Brain pericyte (primary cell): ENCODE measurements at places on chromosomes 2 and 18.

- no peak for DNase-seq
These were observed 326.3 kb downstream of the GBX2 start for GRCh38 chr2:235841863-235842262.

- no peak for DNase-seq
These were observed 198.5 kb downstream of the SP3 start for GRCh38 chr2:173766537-173767289.

- no peak for DNase-seq
These were observed 170.1 kb downstream of the INHBB start for GRCh38 chr2:120515759-120516678.

DNA sequence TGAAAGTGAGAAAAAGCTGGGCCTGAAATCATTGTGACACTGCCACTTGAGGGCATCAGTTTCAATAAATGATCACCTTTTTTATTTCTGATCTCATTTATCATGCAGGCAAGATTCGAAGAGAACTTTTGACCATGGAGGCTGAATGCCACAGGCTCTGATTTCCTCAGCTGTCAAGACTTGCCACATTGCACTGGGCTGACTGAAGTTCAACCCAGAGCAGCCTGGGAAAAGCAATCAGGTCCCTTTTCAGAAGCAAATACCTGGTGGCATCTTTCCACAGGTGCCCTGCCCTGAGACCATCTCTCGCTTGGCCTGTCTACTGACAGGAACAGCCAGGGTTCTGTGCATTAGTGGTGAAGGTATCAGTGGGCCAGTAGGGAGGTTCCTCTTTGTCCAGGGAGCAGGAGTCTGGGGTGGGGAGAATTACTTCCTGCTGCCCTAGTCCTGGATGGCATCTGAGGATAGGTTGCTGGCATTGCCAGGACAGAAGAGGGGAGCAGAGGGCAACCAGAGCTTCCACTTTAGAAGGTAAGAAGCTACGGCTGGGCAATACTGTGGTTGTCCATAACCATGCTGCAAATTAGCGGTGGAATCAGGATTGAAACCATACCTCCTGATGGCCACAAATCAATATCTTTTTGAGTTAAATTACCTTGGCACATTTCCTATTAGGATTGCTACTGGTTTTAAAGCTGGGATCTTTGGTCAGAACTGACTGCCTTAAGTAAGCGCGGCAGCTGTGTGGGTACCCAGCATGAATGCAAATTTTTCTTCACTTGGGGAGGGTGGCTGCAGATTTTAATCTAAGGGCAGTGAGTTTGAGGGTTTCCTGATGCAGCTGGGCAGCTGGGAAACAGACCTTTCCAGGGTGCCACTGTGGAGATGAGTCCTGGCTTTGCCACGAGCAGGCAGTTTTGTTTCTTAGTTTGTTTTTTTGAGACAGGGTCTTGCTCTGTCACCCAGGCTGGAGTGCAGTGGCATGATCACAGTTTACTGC, 394.5 kb downstream of the ALK start:
- DNase-seq: no peak

- no peak for DNase-seq
These were observed 38.9 kb downstream of the HADHB start for GRCh38 chr2:26283606-26284005.

DNA sequence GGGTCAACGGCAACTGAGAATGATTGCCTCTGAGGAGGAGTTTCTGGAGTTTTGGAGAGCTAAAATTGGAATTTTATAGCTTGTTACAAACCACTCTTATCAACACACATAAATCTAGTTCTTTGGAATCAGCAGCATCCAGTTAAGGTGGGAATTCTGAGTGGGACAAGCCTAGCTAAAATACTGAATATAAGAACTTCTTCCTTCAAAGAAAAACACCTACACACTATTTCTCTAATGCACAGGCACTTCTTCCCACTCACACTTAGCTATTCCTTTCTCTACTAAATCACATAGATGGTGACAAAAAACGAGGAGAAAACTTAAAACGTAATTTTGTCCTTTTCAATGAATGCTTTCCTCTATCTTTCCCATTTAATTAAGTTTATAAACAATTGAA, 43.4 kb downstream of the FAM98A start:
- DNase-seq: no peak

DNA sequence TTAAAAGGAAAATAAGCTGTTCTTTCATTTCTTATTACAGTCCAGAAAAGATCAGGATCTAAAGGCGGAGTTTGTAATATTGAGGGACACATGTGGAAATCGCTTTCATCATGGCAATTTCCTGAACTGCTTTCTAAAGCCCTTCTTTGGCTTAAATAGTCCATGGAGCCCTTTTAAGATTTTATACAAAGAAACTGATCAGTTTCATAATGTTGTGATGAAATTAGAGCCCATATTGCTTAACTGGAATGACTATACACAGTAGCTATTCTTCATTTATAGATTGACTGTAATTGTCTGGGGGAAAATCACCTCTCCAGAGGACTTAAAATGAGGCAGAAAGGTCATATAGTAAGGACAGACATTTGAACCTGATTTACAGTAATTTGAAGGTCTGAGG, 322.2 kb downstream of the ETAA1 start:
- no peak for DNase-seq

DNA sequence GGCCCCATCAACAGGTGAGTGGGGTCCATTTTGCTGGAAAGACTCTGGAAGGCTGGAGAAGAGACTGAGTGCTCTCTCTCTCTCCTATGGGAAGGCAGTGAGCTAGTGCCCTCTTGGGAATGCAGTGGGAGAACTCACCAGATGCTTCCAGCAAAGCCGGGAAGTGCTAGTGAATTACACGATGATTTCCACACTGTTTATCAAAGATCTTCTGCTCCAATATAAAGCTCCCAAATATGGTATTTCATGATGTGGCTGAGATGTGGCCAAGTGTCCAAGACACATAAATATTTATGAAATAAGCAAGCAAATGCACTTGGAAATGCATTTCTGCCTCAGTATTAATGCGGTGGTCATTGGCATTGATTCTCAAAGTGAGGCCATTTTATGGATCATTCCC, 135.9 kb downstream of the VAPA start:
- no peak for DNase-seq

- DNase-seq: no peak
These were observed 26.6 kb upstream of the CATIP start for GRCh38 chr2:218329826-218330593.

DNA sequence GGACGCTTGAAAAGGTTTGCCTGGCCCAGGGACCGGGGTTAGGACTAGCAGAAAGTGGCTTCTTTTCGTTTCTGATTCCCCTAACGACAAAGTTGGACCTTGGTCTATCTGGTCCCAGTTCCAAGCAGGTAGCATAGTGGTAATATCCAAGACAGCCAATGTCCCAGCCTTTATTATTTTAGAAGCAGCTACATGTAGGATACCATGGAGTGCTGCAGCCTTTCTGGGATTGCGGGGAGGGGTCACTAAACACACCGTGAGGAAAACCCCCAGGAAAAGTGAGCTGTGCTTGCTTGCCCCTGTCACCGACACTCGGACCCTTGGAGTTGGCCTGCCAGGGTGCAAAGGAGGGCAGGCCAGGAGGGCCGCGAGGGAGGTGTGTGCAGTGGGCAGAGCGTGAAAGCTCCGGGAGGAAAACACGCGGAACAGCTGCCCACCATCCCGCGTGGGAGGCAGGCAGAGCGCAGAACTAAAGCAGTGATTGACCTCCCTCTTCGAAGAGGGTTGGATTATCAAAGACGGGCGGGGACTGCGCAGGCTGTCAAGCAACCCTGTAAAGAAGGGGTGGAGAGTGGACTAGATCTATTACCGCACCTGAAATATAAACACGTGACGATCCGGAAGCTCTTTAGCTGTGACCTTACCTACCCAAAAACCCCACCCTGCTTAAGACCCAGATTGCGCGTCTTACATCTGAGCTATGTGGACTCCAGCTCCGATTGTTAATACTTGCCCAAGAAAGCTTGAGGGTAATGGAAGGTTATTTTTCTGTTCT, 624 bp upstream of the MAP4K3 start:
- DNase-seq: no peak

DNA sequence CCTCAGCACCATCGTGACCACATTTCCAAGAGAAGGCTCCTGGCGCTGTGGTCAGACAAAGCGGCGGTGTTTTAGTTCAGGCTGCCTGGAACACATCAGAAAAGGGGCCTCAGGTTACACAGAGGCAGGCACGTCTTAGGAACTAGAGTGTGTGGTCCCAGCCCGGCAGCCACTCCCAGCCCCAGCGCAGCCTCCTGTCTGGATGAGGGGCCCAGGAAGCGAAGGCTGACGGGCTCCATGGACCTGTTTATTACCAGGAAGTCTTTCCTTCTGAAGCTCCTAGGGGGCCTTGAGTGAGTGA, 10.0 kb upstream of the GPR55 start:
- no peak for DNase-seq

DNA sequence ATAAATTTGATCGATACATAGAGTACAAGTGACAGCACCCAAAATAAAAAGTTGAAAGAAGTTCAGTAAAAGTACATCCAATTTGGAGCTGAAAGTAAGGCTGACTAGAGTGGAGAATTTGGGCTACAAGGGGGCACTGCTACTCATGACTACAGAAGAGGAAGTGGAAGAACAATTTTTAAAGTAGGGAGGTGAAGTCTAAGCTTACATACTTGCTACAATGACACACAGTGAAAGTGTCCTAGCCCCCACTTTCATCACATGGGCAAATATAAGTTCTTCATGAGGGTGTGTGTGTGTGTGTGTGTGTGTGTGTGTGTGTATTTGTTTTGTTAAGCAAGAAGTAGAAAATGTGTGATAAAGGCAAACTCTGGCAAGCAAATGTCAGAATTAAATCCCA, 45.7 kb downstream of the MAP3K2 start:
- DNase-seq: no peak

GRCh38 chr2:12318427-12319057, 398.2 kb upstream of the TRIB2 start:
- no peak for DNase-seq

DNA sequence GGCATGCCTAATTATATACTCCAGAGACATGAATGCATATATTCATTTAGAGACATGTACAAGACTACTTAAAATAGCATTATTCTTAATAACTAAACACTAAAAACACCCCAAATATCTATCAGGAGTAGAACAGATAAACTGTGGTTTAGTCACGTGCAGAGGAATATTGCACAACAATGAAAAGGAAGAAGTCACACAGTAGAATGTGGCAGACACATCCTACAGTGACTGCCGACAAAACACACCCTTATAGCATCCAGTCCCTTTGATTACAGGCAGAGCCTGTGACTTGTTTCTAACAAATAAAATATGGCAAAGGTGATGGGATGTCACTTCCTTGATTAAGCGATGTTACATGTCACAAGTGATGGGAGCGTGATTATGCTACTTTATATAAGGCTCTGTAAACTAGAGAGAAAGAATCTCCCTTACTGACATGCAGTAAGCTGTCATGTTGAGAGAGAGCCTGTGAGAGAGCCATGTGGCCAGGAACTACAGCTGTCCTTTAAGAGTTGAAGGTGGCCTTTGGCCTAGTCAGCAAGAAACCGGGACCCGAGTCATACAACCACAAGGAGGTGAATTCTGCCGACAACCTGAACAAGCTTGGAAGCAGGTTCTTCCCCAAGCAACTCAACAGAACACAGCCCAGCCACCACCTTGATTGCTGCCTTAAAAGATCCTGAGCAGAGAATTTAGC, 39.1 kb upstream of the LGALSL start:
- DNase-seq: no peak

- no peak for DNase-seq
These were observed 38.0 kb downstream of the KYNU start for GRCh38 chr2:142915502-142915901.

DNA sequence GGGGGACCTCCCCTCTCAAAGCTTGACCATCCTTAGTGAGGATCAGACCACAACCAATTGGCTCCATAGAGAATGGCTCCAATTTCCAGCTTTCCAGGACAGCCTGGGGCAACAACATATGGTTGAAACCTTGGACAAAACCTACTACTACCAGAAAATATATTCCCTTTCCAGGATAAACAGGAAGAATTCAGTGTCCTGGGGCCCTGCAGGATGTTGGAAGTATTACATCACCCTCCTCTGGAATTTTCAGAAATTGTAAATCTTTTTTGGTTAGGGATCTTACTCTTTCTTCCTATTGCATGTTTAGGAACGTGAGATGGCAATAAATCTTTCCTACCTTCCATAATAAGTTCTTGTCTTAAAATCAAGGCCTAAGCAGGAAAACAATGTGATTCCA, 158.9 kb upstream of the MEIS1 start:
- DNase-seq: no peak

GRCh38 chr2:85516653-85517389, 22.1 kb upstream of the MAT2A start:
- no peak for DNase-seq

GRCh38 chr2:133992454-133992853, 261.4 kb upstream of the MGAT5 start:
- no peak for DNase-seq

GRCh38 chr18:26617151-26617554, 68.8 kb upstream of the KCTD1 start:
- DNase-seq: peak; percentile 3

GRCh38 chr2:28415010-28415409, 22.4 kb downstream of the FOSL2 start:
- DNase-seq: no peak

DNA sequence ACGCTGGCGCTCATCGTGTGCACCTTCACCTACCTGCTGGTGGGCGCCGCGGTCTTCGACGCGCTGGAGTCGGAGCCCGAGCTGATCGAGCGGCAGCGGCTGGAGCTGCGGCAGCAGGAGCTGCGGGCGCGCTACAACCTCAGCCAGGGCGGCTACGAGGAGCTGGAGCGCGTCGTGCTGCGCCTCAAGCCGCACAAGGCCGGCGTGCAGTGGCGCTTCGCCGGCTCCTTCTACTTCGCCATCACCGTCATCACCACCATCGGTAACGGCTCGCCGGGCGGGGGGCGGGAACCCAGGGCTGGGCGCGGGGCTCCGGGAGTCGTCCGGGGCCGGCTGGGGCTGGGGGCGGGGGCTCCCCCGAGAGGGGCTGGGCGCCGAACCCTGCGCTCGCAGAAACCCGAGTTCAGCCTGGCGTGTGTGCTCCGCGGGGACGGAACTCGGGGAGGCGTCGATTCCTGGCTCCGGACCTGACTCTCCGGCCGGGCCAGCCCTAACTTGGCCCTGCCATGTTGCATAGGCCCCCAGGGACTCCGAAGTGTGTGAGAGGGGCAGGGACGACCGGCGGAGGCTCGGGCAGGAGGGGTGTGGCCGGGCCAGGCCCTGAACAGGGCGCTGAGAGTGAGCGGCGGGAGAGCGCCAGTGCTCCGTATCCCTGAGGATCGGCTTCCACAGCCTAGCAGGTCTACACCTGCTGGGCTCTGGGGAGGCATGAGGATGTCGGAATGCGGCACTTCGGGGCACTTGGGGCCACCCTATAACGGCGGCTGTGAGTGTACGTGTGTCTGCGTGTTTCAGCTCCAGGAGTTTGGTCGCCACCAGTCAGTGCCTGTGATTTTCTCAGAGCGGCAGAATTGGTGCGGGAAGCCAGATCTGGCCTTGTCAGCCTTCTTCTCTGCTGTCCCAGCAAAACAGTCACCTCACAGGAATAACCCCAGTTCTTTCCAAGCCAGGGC, 651 bp downstream of the KCNK3 start:
- DNase-seq: no peak

- DNase-seq: no peak
These were observed 64.4 kb upstream of the ZNF236 start for GRCh38 chr18:76757925-76758324.
